ENCODE measurements at places on chromosomes 13 and 19. TPM values are rescaled to one million over a fixed set of nuclear protein-coding genes. Genes with fewer than 3 reads are reported as not detected.

The FSD1 gene
- 1.5 TPM for total RNA-seq

The ZSCAN5A gene
- 15.3 TPM for total RNA-seq

DNA sequence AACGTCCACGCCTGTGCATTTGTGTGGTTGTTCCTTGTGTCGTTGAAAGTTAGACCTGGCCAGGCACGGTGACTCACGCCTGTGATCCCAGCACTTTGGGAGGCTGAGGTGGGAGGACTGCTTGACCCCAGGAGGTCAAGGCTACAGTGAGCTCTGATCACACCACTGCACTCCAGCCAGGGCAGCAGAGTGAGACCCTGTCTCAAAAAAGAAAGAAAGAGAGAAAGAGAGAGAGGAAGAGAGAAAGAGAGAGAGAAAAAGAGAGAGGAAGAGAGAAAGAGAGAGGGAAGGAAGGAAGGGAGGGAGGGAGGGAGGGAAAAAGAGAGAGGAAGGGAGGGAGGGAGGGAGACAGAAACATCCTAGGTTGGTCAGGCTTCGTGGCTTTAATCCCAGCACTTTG lies 5.1 kb downstream of the ZNF114 start:
- H3K4me1 ChIP-seq: peaks cover 5% of the 10 kb centered on the region
- H3K36me3 ChIP-seq: no peaks in the 10 kb centered on the region
- no peak overlapping the region for H3K4me3 ChIP-seq

- H3K27ac ChIP-seq: peak within 1 kb of the TSS; percentile 56
- DNase-seq: peak; percentile 64
- H3K36me3 ChIP-seq: 0 out of 3 replicates have a peak, but pooled peaks cover 2% of the 10 kb centered on the region
- no peaks in the 10 kb centered on the region for H3K27me3 ChIP-seq
Measured at GRCh38 chr13:49585220-49586157, at the start of gene RCBTB1. Gene RCBTB1, minus strand, starts transcription at chr13:49585558. Its CDS starts 18,279 bp downstream, at chr13:49567279.

GRCh38 chr13:29817604-29818378 lies 32.6 kb downstream of the UBL3 start:
- no peaks in the 10 kb centered on the region for H3K27me3 ChIP-seq
- H3K4me3 ChIP-seq: no peak overlapping the region
- H3K4me1 ChIP-seq: no peaks in the 10 kb centered on the region
- no peak for DNase-seq

DNA sequence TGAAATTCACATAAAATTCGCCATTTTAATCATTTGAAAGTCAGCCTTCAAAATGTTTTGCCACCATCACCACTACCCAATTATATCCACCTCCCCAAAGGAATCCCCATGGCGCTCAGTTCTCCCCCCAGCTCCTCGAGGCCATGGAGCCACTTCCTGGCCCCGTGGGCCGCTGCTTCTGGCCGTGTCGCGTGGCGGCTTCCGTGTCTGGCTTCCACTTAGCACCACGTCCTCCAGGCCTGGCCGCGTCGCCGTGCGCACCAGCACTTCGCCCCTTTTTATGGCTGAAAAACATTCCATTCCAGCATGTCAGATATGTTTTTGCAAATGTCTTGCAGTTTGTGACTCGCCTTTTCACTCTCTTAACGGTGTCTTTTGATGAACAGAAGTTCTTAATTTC lies 46.7 kb upstream of the DCUN1D2 start:
- DNase-seq: no peak
- peaks cover 14% of the 10 kb centered on the region for H3K36me3 ChIP-seq
- no peaks in the 10 kb centered on the region for H3K27me3 ChIP-seq
- H3K4me1 ChIP-seq: no peaks in the 10 kb centered on the region

DNA sequence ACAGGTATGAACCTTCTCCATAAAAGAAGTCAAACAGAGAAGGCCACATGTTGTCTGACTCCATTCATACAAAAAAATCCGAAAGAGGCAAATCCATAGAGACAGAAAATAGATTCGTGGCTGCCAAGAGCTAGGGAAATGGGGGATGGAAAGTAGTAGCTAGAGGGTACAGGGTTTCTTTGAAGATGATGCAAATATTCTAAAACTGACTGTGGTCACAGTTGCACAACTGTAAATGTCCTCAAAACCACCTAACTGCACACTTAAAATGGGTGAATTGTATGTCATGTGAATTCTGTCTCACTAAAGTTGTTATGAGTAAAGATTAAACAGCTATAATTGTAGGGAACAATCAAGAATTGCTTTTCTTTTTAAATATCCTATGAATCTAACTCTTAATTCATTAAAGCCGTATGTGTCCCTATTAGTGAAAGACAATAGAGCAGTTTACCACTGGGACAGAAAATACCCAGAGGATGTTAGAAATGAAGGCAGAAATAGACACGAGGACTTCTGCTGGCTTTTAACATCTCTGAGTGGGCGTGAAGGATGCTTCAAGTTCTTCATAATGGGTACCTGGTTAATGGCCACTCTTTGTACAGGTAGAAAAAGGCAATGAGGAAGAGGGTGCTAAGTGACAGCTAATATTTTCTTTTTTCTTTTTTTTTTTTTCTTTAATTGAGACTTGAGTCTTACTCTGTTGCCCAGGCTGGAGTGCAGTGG lies 21.2 kb downstream of the INSR start:
- H3K36me3 ChIP-seq: no peaks in the 10 kb centered on the region
- H3K4me1 ChIP-seq: no peaks in the 10 kb centered on the region

DNA sequence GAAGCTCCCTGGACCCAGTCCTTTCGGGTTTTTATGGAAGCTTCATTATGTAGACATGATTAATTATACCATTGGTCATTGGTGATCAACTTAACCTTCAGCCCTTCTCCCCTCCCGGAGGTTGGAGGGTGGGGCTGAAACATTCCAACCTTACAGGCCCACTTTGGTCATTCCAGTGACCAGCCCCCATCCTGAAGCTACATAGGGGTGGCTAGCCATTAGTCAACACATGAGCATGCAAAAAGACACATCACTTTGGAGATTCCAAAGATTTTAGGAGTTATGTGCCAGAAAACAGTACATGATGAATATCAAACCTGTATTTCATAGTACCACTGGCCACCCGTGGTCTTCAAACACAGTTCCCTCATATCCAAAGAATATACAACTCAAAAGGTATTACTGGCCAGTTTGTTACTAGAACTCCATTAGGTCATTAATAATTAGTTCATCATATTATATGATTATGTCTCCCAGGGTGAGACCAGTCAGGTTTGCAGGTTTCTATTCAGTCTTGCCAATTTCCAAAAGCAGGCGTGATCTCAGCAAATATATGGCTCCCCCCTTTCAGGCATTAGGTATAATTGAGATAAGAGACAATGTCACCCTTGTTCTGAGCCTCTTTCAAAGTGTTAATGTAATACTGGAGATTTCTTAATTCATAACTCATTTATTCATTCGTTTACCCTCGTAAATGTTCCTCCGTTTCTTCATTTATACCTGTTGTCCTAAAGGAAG lies 11.1 kb downstream of the PPP5C start:
- H3K27me3 ChIP-seq: no peaks in the 10 kb centered on the region
- no peak for DNase-seq
- no peak overlapping the region for H3K4me3 ChIP-seq
- H3K27ac ChIP-seq: no peak overlapping the region

DNA sequence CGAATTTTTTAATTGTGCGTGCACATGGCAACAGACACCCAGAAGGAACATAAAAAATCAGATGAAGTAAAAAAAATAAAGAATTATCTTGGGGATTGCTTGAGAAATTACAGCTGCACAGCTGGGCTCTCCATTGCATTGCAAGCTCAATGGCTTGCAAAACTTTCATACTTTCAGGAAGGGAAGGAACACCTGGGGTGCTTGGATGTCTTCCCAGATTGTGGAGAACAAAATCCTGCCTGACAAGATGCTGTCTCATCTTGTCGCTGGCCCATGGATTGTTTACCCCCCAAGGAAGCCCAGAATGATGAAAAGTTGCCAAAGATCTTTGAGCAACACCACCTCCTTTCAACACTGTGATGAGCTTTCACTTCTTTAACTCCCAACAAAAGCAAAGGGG lies 11.0 kb upstream of the CASP14 start:
- H3K27me3 ChIP-seq: no peaks in the 10 kb centered on the region
- no peak overlapping the region for H3K4me3 ChIP-seq
- no peak overlapping the region for H3K27ac ChIP-seq
- H3K36me3 ChIP-seq: no peaks in the 10 kb centered on the region
- DNase-seq: no peak

GRCh38 chr19:17512574-17512939 lies 1.1 kb downstream of the PGLS start:
- H3K36me3 ChIP-seq: peaks cover 16% of the 10 kb centered on the region
- peaks cover 40% of the 10 kb centered on the region for H3K4me1 ChIP-seq
- DNase-seq: no peak
- H3K4me3 ChIP-seq: peak overlapping the region; percentile 83

- H3K4me1 ChIP-seq: no peaks in the 10 kb centered on the region
- no peak overlapping the region for H3K4me3 ChIP-seq
- no peaks in the 10 kb centered on the region for H3K36me3 ChIP-seq
- H3K27ac ChIP-seq: no peak overlapping the region
Measured at GRCh38 chr13:26658448-26659385, 101.2 kb downstream of the WASF3 start.
